ENCODE measurements at places on chromosomes 16 and 17. TPM values are rescaled to one million over a fixed set of nuclear protein-coding genes. Genes with fewer than 3 reads are reported as not detected.

The TBC1D3 gene
- total RNA-seq, result not detected

The KRT9 gene
- total RNA-seq, result not detected

The C16orf89 gene
- total RNA-seq, result 7.9 TPM

The TMC5 gene
- 0.49 TPM for total RNA-seq

The HAP1 gene
- total RNA-seq, result under 0.01 TPM

The PRAC2 gene
- total RNA-seq, result not detected

The NUPR1 gene
- 0.25 TPM for total RNA-seq

The ARL5C gene
- total RNA-seq, result not detected

The CSF3 gene
- total RNA-seq, result not detected

The RGS11 gene
- 9.6 TPM for total RNA-seq

The ADGRG1 gene
- 47.0 TPM for total RNA-seq

The KRTAP9-2 gene
- not detected for total RNA-seq

The ITGA2B gene
- 0.98 TPM for total RNA-seq

The LUC7L gene
- total RNA-seq, result 60.5 TPM

The TP53TG3D gene
- not detected for total RNA-seq

The PRSS27 gene
- 2.0 TPM for total RNA-seq

The ACSM2A gene
- not detected for total RNA-seq

The ANKFY1 gene
- total RNA-seq, result 45.5 TPM
